ENCODE measurements at places on chromosomes 13 and 19.
A peak's percentile ranks its signal among the peaks of the same experiment; 100 is the strongest.

- no peak for DNase-seq
Observed at GRCh38 chr13:75422028-75422427, 59.9 kb downstream of the TBC1D4 start.

- no peak for DNase-seq
Observed at GRCh38 chr19:15287496-15287895, 44.8 kb downstream of the BRD4 start.

- no peak for DNase-seq
Observed at GRCh38 chr19:56917529-56917928, 77.0 kb upstream of the PEG3 start.

DNA sequence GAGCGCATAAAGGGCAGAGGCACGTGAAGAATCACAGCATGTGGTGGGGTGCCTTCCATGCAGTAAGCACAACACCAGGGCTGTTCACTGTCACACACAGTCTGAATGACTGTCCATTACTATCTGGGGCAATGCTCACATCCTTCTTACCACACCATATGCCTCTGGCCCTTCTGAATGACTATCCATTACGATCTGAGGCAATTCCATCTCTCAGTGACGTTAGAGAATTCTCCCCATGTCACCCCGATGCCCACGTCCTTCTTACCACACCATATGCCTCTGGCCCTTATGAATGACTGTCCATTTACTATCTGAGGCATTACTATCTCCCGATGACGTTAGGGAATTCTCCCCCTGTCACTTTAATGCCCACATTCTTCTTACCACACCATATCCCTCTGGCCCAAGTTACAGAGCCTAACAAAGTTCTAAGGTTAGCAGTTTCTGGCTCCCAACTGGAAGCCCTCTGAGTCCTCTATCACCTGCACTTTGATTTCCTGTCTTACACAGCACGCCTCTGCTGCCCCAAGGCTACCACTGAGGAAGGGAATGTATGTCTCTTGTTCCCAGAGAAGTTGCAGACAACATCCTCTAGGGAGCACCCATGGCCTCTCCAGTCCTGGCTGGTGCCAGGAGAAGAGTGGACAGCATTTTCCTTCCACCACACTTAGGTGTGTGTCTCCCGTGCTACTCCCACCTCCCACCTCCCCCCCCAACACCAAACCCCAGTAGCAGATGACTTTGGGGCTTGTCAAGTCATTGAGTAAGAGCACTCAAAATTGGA, 154.8 kb downstream of the COG6 start:
- DNase-seq: no peak

GRCh38 chr19:13784731-13785452, 10.4 kb upstream of the ZSWIM4 start:
- DNase-seq: peak; percentile 64

DNA sequence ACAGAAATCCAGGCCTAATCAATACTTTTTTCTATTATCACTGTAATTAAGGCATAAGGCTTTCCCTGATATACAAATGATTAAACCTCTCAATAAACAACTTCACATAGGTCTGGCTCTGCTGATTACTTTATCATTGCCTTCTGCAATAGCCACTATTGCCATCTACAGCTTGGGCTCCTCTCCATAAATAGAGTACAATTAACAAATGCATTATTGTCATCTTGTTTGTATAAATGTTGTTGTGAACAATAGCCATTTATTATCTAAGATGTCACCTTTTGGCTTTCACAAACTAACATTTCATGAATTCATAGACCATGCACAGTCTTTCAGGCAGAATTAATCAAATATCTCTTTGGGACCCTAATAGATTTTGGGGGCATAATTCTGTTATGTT, 53.3 kb downstream of the NHLRC3 start:
- no peak for DNase-seq

DNA sequence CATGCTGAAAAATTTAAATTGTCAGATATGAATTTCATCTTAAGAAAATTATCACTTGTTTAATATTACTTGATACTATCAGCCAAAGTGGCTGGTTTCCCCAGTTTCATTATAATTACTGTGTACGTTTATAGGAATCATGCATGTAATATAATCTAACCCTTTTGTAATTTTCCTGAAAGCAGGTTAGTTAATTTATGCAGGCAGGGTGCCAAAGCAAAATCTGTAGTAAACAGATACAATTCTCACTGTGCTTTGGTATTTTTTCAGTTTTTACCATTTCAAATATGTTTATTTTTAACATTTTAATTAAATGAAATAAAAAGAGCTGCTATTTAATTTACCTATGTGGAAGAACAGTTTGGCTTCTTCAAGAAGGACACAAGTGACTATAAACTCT, 1227.5 kb upstream of the MIR17HG start:
- no peak for DNase-seq

GRCh38 chr13:33963134-33963533, 145.2 kb downstream of the RFC3 start:
- no peak for DNase-seq

DNA sequence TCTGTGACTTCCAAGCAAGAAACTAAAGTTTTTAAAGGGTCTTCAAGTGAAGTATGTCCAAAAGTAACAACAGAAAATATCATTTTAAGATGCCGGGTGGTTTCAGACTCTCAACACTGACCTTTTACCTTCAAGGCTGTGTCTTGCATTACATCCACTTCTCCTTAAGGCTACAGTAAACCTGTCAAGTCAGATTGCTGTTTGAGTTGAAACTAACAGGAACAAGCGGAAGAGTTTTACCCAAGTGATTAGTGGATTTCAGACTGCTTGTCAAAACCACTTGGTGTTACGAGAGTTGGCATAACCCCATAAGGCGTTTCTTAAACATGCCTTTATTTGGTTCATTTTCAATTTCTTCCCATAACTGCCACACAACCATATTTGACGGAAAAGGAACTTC, 283.1 kb downstream of the DCT start:
- DNase-seq: no peak

DNA sequence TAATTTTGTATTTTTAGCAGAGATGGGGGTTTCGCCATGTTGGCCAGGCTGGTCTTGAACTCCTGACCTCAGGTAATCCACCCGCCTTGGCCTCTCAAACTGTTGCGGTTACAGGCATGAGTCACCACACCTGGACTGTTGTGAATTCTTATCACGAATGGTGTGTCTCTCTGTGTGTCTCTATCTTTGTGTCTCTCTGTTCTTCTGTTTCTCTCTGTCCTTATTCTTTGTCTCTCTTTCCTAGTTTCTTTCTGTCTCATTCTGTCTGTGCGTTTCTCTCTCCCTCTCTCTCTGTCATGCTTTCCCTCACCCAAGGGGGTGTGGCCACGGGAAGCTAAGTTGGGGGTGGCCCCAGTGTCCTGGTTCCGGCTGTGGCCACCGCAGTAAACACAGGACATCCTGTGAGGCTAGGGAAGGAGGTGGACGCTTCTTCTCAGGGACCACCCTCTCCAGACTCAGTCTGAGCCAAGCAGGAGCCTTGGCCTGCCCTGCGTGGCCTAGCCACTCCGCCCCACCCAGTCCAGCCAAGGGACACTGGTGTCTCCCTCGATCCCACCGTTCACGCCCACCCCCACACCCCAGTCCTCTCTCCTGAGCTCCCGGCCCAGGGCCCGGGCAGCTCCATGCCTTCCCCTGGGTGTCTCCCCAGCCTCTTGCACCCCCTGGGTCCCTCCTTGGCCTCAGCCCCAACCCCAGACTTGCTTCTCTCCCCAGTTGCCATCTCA, 3.9 kb upstream of the PRX start:
- DNase-seq: no peak

GRCh38 chr13:21834521-21834920, 163.6 kb downstream of the FGF9 start:
- no peak for DNase-seq

- no peak for DNase-seq
Observed at GRCh38 chr13:79776531-79777295, 295.8 kb downstream of the NDFIP2 start.

DNA sequence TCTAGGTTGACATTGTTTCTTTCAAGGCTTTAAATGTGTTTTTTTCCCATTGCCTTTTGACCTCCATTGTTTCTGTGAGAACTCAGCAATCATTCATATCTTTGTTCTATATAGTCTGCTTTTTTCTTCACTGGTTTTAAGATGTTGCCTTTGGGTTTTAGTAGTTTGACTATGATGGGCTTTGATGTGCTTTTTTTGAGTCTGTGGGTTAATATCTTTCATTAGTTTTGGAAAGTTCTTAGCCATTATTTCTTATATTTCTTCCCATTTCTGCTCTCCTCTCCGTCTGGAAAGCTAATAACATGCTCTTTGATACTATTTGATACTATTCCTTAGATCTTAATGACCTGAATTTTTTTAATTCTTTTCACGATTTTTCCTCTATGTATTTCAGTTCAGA, 32.7 kb downstream of the CCDC8 start:
- DNase-seq: no peak

DNA sequence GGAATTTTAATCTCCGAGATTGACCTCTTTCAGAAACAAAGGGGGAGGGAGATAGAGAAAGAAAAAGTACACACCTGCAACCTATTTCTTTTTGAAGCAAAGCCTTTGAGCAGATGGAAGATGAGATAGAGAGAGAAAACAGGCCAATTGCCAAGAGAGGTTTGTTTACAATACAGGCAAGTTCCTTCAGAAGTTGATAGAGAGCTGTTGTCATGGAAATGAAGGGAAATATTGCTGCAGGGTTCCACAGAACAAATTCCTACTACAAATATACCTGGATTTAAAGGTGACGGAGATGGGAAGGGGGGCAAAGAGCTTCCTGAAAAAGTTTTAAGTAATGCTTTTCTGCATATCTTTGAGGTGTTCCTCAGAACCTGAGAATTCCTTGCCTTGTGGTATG, 388.4 kb downstream of the NDFIP2 start:
- no peak for DNase-seq

DNA sequence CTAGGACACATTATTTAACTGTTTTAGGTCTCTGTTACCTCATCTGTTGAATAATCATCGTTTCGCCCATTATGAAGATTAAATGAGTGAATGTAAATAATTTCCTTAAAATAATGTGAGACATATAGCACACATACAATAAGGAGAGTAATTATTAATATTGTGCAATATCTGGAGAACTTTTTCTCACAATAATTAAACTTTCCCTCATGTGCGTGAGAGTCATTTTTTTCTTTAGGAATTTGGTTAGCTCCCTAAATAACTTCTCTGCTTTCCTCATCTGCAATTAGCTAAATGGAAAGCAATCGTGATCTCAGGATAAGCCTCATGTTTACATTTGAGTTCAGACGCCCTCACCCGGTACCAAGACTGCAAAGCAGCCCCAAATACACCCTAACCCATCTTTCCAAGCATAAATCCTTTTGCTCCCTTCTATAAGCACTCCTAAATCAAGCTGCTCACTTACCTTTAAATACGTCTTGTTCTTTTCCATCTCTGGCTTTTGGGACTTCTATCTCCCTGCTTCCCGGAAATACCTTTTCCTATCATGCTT, 78.8 kb downstream of the MZT1 start:
- no peak for DNase-seq

- DNase-seq: peak; percentile 16
Observed at GRCh38 chr13:75173457-75174356, 308.3 kb downstream of the TBC1D4 start.

GRCh38 chr19:33300894-33301143, 1.5 kb downstream of the CEBPA start:
- no peak for DNase-seq

DNA sequence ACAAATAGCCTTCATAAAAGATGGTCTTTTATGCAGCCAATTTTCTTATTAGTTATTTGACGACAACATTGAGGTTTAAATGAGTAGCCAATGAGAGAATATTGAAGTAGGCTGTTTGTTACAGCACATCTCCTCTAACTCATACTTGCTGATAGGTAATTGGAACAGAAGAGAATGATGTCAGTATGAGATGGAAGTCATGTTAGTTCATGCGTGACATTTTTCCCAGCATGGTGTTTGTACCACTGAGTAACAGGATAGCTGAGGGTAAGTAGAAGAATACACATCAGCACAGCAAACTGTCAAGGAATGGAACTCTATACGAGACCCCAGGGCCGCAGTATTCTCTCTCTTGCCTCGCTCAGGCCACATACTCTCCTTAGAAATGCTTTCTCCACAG, 37.2 kb downstream of the COL4A2 start:
- no peak for DNase-seq

GRCh38 chr13:46369506-46370277, 17.4 kb downstream of the RUBCNL start:
- DNase-seq: no peak

- no peak for DNase-seq
Observed at GRCh38 chr13:100438059-100438788, 150.4 kb downstream of the GGACT start.

DNA sequence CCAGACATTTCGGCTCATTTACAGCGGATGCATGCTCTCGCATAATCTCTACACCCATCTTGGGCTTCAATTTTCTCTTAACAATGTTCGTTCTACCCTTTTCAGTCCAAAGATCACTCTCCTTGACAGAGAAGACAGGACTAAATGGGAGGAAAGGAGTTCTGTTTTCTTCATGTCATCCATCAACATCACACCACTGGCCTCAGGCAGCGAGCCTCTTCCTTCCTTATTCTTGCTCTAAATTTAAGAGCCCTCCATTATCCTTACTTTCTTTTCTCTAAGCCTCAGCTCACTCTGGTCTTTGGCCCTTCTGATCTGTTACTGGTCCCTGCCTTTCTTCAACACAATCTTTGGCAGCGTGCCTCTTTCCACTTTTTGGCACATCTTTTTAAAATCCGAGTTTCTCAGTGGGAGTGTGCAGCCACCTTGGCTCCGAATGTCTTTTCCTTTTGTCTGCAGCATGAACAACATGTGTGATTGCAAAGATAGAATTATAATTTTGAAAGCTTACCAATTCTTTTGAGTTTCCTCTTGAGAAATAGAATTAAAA, 98.7 kb downstream of the FAM216B start:
- DNase-seq: no peak

GRCh38 chr13:102701331-102701730, 6.5 kb upstream of the METTL21C start:
- no peak for DNase-seq

GRCh38 chr19:41426116-41426841, 895 bp downstream of the B3GNT8 start:
- DNase-seq: no peak

DNA sequence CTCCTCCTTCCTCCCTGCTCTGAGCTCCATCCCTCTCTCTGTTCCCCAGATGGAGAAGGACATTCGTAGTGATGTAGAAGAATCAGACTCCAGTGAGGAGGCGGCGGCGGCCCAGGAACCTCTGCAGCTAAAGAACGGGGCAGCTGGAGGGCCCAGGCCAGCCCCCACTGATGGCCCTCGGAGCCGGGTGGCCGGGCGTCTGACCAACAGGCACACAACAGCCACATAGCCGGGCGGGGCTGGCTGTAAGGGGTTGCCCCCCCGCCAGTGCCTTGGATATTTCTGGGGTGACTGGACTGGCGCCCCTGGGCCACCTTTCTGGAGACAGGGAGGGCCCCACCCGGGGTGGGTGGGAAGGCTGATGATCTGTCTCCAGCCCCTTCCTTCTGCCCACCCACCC, 46.3 kb downstream of the CD320 start:
- DNase-seq: no peak

- no peak for DNase-seq
Observed at GRCh38 chr19:14343286-14343685, 38.0 kb upstream of the ADGRE5 start.

GRCh38 chr19:3179739-3180293, 1.2 kb downstream of the S1PR4 start:
- no peak for DNase-seq

- no peak for DNase-seq
Observed at GRCh38 chr13:111906306-111906705, 160.6 kb upstream of the SOX1 start.

- DNase-seq: no peak
Observed at GRCh38 chr19:49453757-49454240, 774 bp downstream of the ALDH16A1 start.

GRCh38 chr13:73168226-73168952, 109.6 kb downstream of the KLF5 start:
- DNase-seq: no peak

Data from nephron progenitor cell (in vitro differentiated cells).